ENCODE measurements at places on chromosomes 3 and 15. TPM values are rescaled to one million over a fixed set of nuclear protein-coding genes. Genes with fewer than 3 reads are reported as not detected.

Gene C3orf85
- polyA plus RNA-seq: not detected

Gene ATP13A4
- 8.8 TPM for polyA plus RNA-seq

Gene PLSCR5
- not detected for polyA plus RNA-seq

Gene SAXO2
- 1.7 TPM for polyA plus RNA-seq

Gene SPINK8
- polyA plus RNA-seq: not detected

Gene TMC3
- polyA plus RNA-seq: 0.19 TPM

Gene EHHADH
- polyA plus RNA-seq: 7.2 TPM

Gene SH3GL3
- 16.6 TPM for polyA plus RNA-seq

Gene EOMES
- 0.23 TPM for polyA plus RNA-seq

Gene SLC15A2
- 34.2 TPM for polyA plus RNA-seq

Gene SLC28A1
- 0.47 TPM for polyA plus RNA-seq

Gene CPN2
- polyA plus RNA-seq: not detected

Gene GATM
- polyA plus RNA-seq: 387 TPM

Gene C3orf80
- polyA plus RNA-seq: 0.15 TPM

Measured in muscle of arm (tissue), 14 donors.